ENCODE measurements at places on chromosomes 5 and 9.

DNA sequence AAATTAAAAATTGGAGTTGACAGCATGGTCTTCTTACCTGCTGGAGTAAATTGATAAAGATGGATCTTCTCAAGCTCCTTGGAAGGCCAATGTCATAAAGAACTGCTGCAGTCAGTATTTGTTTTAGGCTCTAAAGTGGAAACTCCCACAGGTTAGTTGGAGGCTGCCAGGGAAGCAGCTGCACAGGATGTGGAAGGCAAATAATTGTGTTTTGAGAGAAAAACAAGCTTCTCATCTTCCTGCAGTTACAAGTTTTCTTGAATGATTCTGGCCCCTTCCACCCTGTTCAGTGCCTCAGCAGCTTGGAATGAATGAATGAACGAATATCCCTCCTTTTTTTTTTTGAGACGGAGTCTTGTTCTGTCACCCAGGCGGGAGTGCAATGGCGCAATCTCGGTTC is 13.9 kb downstream of the MROH2B start:
- no peak for DNase-seq

DNA sequence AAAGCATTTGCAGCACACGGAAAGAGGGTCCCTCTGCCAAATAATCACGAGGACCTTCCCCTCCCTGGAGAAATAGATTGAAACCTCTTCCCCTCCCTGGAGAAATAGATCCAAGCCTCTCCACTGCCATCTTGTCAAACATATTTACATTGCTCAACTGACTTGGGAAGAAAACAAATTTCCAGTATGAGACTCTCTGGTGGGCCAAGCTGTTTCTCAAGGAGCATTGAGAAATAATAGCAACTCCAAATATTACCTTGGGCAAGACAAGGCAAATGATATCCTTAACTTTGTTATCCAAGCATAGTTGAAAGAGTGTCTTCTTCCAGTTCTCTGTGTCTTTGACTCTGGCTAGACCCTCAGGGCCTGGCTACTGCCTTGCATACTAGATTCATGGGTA is 45.2 kb upstream of the PALM2AKAP2 start:
- DNase-seq = no peak

DNA sequence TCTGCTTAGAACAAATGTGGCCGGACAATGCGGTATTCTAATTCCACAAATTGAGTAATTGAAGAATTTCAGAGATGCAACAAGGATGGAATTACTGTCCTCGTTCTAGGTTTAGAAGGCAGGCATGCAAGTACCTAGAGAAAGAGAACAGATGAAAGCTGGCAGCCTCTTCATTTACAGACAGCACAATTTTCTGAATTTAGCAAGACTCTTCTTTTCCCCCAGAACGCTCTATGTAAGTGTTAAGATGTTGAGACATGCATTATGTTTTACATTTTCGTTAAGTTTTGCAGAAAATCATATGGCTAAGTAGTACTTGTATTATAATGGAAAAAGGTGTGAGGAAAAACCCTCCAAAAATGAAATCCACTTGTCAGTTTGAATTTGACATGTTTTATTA is 259.5 kb upstream of the ARRDC3 start:
- no peak for DNase-seq

DNA sequence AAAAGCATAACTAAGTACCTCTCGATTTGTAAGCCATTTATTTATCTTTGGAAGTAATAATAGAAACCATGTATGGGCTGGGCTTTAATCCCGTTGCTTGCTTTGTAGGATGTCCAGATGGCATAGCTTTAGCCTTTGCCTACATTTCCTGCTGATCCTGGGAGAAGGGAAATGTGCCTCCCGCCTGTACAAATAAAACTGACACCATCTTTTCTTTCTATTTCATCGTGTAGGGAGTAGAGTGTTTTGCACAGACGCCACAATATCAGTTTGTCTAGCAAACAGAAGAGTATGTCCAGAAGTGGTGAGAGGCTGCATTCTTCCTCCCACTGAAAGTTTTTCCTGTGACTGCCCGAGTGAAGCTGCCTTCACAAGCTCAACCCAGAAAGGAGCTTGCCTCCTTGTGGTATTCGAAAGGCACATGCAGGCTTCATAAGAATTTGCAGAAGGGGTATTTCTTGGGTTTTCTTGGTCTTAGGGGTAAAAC is 24.7 kb upstream of the TJP2 start:
- no peak for DNase-seq

- DNase-seq = no peak
These were observed 49.8 kb upstream of the AFAP1L1 start for GRCh38 chr5:149221731-149222342.

DNA sequence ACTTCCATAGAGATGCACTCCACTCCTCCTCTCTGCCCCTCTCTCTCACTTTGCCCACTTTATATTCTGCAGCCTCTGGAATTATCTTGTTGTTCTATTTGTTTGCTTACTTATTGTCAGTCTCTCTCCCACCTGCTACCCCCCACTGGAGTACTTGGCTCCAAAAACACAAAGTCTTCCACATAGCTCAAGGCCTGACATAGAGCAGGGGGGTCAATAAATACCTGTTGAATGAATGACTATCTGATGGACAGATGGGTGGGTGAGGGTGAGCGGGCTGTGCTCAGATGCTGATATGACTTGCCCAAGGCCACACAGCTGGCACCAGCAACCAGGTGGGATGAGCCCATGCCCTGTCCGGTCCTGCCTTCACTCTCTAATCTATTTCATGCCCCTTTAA is 13.4 kb upstream of the UNC5A start:
- DNase-seq = no peak

DNA sequence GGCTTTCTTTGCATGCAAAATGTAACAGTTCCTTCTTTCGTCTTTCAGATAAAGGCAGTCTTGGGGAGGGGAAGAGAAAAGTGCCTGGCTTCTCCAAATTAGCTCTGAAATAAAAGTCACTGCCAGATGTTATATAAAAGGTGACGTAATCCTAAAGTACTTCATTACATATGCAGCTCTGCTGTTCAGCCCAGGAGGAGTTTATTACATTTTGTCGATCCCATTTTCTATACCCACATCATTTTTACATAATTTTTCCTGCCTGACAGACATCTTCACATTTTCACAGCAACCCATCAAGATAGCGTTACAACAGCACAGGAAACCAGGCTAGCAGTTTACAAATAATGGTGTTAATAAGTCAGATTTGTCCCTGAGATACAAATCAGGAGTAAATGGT is 86.7 kb upstream of the SLC30A5 start:
- no peak for DNase-seq

GRCh38 chr5:1732945-1733344 is 66.7 kb downstream of the MRPL36 start:
- no peak for DNase-seq

- no peak for DNase-seq
These were observed 47.6 kb upstream of the SHOC1 start for GRCh38 chr9:111842313-111842712.

DNA sequence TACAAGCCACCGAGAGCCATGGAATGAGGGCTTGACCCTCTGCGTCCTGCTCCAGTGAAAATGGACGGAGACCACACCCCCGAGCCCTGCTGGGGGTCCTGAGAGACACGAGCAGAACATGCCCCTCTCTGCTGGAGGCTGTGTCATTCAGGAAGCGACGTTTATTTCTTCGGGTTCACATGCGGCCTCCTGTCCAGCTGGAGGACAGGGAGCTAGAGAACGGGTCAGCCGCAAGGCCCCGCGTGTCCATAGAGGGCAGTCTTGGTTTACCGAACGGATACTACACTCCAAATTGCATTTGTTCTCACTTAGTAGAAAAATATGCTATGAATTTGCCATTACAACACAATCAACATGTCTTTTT is 36.1 kb downstream of the MRPL36 start:
- DNase-seq = peak; percentile 70

GRCh38 chr5:57437976-57438805 is 44.4 kb downstream of the ACTBL2 start:
- DNase-seq = no peak

DNA sequence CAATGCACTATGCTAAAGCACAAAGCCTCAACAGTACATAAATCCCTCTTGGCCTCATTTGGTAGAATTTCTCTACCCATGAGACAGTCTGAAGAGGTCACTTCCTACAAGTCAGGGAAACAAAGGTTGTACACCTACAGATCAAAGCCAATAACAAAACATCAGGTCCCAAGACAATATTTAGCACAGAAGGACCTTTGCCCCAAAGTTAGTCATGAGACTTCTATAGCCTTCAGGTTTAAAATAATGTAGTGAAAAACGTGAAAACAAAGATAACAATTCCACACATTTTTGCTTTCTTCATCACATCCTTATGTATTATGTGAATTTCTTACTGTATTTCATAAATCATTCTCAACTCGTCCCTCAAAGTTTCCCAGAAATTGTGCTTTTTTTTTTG is 15.8 kb downstream of the AFF4 start:
- no peak for DNase-seq
